ENCODE measurements at places on chromosomes 6 and 20. TPM values are rescaled to one million over a fixed set of nuclear protein-coding genes. Genes with fewer than 3 reads are reported as not detected.

The ZBTB46 gene
- 3.1 TPM for total RNA-seq

GRCh38 chr6:28824793-28825731 is 98.7 kb downstream of the TRIM27 start:
- no peak for DNase-seq

- DNase-seq: no peak
Measured at GRCh38 chr6:89048288-89048923, 32.1 kb upstream of the PNRC1 start.

The AARS2 gene
- total RNA-seq: 9.5 TPM
